Esophagus muscularis mucosa (tissue), 4 donors: ENCODE measurements at places on chromosomes 7 and 10. TPM values are rescaled to one million over a fixed set of nuclear protein-coding genes. Genes with fewer than 3 reads are reported as not detected.

INSIG1 gene
- 39.7 TPM for total RNA-seq

RAB19 gene
- total RNA-seq: not detected

SYT15 gene
- total RNA-seq: 2.1 TPM

STEAP1B gene
- total RNA-seq: 2.2 TPM

THAP5 gene
- total RNA-seq: 23.1 TPM

DNA sequence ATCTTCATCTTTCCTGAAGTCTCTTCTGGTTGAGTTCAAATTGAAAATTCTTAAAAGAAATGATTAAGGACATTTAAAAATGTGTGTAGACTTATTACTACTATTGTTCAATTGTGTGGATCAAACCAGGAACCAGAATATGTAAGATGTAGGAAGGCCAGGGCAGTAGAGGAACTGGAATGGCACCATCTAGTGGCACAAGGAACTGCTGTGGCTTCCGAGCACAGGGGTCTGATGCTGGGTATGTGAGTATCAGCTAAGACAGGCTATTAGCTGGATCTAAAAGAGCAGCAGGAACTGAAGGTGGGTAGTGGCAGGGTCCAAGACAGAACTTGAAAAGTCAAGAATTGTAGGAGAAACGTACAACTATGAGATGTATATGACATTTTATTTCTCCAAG, 247.3 kb downstream of the SEMA3A start:
- no peaks in the 10 kb centered on the region for H3K36me3 ChIP-seq
- H3K4me3 ChIP-seq: no peak overlapping the region
- no peak overlapping the region for H3K27ac ChIP-seq
- DNase-seq: no peak
- H3K27me3 ChIP-seq: no peaks in the 10 kb centered on the region

DNA sequence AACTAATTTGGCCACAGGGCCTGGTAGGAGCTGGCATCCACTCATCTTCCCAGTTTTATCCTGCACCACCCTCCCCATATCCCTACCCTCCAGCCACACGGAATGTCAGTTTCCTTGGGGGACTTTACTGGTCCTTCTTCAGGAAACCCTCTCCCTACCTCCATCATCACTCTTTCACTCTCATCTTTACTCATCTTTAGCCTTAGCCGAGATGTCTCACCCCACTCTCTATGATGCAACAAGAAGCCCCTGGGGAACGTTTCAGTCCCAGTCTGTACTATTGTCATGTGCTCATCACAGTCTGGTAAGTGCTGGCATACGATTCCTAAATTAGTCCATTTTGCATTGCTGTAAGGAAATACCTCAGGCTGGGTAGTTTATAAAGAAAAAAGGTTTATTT, 34.9 kb upstream of the TMEM248 start:
- peaks cover 6% of the 10 kb centered on the region for H3K36me3 ChIP-seq
- H3K4me3 ChIP-seq: no peak overlapping the region
- no peak overlapping the region for H3K27ac ChIP-seq
- no peaks in the 10 kb centered on the region for H3K4me1 ChIP-seq

GRCh38 chr7:27361522-27361921, 118.9 kb downstream of the EVX1 start:
- DNase-seq: no peak
- no peak overlapping the region for H3K4me3 ChIP-seq
- H3K4me1 ChIP-seq: peaks cover 19% of the 10 kb centered on the region
- no peaks in the 10 kb centered on the region for H3K27me3 ChIP-seq
